ENCODE measurements at places on chromosomes 5 and 9. TPM values are rescaled to one million over a fixed set of nuclear protein-coding genes. Genes with fewer than 3 reads are reported as not detected.

Gene PCA3
- total RNA-seq: not detected

Gene PCSK1
- total RNA-seq: not detected

Gene SPATA31C1
- total RNA-seq: not detected

Gene KIF4B
- total RNA-seq: 0.14 TPM

Gene LHX2
- 0.29 TPM for total RNA-seq

Gene KLHL3
- 17.5 TPM for total RNA-seq

Gene SPAG8
- total RNA-seq: 1.7 TPM

Gene TRAF1
- 3.0 TPM for total RNA-seq

Gene AK1
- total RNA-seq: 20.0 TPM

Gene PCDHGB5
- total RNA-seq: 1.0 TPM

Gene CBY3
- not detected for total RNA-seq

Gene CTXN3
- total RNA-seq: not detected

Gene VPS13A
- 37.2 TPM for total RNA-seq

Gene SLC25A48
- total RNA-seq: 6.3 TPM

Gene SPINK4
- total RNA-seq: 1.3 TPM

Gene NTRK2
- total RNA-seq: 0.38 TPM

Data from endodermal cell (in vitro differentiated cells).